ENCODE measurements at places on chromosomes 7 and 10.

GRCh38 chr7:121796936-121797656, 75.9 kb upstream of the PTPRZ1 start:
- DNase-seq: no peak

DNA sequence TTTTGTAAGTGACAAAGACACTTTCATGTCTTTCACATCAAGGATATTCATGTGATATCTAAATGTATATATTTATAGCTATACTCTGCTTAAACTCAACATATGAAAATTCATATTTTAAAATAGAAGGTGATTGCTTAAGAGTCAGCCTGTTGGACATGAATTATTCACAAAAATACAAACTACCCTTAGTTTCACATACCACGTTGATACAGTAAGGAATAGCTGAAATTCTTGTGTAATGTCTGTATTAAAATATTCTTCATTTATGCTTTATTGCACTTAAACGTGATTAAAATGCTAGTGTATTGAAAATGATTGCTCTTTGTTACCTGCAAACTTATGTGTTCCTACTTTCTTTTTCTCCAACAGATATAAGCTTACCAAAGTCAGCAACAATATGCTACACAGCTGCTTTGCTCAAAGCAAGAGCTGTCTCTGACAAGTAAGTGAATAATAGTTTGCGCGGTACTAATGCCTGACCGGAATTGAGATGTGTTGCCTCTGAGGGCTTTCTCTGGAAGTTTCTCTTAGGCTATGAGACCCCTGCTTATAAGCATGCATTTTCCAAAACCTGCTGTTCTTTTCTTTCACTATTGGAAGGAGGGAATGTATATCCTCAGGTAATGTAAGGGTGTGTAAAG, 133.8 kb downstream of the WNT2 start:
- peak; percentile 52 for DNase-seq

DNA sequence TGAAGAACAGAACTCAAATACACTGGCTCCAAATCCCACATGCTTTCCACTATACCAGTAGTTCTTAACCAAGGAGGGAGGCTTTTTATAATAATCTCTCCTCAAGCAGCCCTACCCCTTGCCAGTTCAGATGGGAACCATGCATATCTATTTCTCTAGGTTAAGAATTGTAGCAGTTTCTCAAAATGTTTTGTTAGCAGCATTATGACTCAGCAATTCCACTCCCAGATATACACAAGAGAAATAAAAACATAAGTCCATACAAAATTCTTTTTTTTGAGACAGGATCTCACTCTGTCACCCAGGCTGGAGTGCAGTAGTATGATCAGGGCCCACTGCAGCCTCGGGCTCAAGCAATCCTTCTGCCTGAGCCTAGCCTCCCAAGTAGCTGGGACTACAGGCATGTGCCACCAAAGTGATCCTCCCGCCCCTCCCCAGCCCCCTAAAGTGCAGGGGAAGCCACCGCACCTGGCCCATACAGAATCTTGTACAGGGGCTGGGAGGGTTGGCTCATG, 18.1 kb downstream of the YWHAG start:
- DNase-seq: peak; percentile 89

DNA sequence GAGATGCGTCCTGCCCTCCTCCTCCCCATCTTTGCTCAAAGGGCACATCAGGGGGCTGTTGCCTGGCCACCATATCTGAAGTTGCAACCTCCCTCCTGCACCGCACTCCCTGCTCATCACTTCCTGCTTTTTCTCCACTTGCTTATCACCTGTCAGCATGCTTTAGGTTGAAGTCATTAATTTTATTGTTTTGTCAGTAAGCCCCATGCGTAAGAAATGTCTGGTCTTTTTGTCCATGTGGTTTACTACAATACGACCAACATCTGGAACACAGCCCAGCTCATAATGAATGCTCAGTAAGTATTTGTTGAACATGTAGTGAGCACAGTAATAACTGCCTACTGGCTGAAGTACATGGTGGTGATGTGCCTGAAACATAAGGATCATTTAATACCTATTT, 71.6 kb upstream of the GJD4 start:
- DNase-seq: no peak

- peak; percentile 51 for DNase-seq
These were observed 192.0 kb downstream of the BICC1 start for GRCh38 chr10:58704671-58705141.

- DNase-seq: peak; percentile 32
These were observed 337.4 kb downstream of the CRPPA start for GRCh38 chr7:16083931-16084330.

DNA sequence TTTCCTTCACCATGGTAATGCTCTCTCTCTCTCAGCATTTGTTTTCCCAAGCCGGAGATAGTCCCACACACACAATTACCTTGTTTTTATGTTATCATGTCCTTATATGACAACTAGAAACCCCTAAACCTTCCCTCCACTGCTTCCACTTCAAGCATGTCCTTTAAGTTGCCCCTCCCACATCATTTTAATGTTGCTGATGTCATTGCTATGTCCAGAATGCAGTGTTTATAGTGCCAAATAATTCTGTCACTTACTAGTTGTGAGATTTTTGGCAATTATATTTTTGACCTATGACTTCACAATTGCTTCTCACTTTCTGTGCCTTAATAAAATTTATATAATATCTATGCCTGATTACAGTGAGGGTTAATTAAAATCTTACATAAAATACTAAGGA, 645.9 kb downstream of the XPNPEP1 start:
- DNase-seq: peak; percentile 19

DNA sequence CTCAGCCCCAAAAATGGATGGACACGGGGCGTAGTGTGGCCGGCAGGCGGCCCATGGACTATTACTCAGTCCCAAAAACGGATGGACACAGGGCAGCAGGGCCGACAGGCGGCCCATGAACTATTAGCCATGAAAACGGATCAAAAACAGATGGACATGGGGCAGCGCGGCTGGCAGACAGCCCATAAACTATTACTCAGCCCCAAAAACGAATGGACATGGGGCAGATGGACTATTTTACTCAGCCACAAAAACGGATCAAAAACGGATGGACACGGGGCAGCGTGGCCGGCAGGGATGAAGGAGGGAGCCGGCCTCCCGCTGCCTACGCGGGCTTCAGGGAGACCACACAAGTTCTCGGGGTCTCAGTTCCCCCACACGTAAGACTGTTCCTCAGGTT, 32.9 kb downstream of the GPER1 start:
- DNase-seq: no peak

GRCh38 chr7:117716707-117717299, 156.4 kb downstream of the CTTNBP2 start:
- DNase-seq: no peak

DNA sequence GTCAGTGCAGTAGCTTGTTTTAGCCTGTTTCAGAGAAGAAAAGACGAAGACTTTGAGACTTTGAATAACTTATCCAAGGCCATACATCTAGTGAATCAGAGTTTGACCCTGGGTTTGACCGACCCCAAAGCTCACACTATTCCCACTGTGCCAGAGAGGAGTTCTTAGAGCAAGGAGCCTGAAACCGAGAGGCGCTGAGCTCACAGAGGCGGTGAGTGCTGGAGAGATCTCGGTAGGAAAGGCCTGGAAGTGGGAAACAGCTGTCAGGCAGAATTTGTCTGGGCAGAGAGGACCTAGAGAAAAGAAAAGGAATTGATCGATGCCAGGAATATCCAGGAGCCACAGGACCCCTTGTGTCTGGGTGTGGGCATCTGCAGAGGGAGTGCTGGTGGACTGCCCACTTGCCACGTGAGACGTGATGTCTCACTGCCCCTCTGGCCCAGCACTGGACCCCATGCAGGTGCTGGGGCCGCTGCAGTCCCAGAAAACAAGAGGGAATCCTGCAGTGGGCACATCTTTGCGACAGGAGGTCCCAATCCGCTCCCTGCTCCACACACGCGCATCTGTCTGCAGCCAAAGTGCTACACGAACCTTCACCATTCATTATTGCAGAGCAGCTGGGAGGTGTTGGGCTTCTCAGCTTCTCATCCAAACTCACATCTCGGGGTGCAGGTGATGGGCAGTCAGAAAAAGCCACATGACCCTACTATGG, 6.2 kb downstream of the CALML3 start:
- no peak for DNase-seq

DNA sequence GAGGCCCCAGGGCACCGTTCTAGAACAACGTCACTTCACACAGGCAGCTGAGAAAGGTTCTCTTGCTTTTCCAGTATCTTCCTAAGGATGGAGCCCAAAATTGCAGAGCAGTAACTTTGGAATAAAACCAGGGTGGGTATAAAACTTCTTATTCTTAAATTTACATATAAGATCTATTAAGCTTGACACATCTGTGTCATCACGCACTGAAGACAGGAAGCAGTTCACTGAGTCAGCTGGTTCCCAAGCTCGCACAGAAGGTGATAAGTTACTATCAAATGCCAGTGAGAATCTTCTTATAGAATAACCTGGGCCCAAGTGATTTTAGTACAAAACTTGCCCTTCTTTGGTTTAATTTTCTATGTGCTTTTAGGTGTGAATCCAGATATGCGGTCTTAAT, 70.2 kb downstream of the RABGEF1 start:
- DNase-seq: no peak
